ENCODE measurements at places on chromosomes 6 and 20. TPM values are rescaled to one million over a fixed set of nuclear protein-coding genes. Genes with fewer than 3 reads are reported as not detected.

NPEPL1 gene
- 12.0 TPM for total RNA-seq

GHRH gene
- not detected for total RNA-seq

ABHD16B gene
- not detected for total RNA-seq

HMGCLL1 gene
- total RNA-seq: 35.2 TPM

GPSM3 gene
- total RNA-seq: 0.82 TPM

PLAGL1 gene
- total RNA-seq: 20.1 TPM

MYB gene
- 9.0 TPM for total RNA-seq

BPHL gene
- total RNA-seq: 26.6 TPM

RFX6 gene
- not detected for total RNA-seq

UBD gene
- total RNA-seq: not detected

ATG5 gene
- 45.8 TPM for total RNA-seq

ZBP1 gene
- 0.09 TPM for total RNA-seq

DNA sequence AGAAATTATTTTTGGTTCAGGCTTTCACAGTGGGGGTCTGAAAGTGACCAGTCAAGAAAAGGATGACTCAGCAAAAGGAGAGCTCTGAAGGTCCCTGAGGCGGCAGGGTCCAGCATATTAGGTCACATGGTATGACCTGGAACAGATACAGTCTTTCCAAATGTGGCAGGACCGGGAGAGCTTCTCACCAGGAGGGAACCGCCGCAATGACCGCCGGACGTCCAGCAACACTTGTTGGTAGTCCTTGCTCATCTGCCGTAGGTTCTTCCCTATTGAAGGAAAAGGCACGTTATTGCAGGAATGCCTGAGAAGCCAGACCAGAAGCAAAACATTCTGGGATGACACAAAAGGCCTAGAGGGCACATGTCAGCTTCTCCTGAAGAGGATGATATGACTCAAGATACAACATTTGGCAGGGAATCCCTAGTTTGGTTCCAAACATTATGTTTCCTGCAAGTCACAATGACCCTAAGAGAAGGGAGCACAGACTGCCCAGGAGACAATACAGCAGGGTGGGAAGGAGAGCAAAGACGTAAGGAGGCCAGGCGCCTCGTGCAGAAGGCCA, 17.4 kb downstream of the TBC1D20 start:
- DNase-seq: peak; percentile 62

GRCh38 chr6:89410788-89411144, 1.3 kb downstream of the RRAGD start:
- DNase-seq: no peak

- no peak for DNase-seq
Observed at GRCh38 chr6:42390228-42390934, 61.3 kb downstream of the TRERF1 start.

DNA sequence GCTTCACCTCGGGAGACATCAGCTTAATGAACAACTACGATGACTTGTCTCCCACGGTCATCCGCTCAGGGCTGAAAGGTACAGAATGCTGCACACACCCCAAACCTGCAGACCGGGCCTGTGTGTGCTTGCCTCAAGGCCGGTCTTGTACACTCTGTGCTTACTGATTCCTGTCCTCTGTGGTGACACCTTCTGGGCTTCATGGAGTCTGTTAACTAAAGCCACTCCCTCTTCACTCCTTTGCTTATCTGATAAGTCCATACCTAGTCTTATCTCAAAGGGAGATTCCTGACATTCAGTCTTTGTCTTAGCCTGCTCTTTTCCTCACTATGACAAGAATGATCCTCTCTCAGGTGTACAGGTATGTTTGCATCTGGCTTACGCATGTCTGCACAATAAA, 107.7 kb upstream of the TMEM181 start:
- no peak for DNase-seq

- DNase-seq: no peak
Observed at GRCh38 chr6:149393002-149393679, 6.9 kb upstream of the SUMO4 start.

DNA sequence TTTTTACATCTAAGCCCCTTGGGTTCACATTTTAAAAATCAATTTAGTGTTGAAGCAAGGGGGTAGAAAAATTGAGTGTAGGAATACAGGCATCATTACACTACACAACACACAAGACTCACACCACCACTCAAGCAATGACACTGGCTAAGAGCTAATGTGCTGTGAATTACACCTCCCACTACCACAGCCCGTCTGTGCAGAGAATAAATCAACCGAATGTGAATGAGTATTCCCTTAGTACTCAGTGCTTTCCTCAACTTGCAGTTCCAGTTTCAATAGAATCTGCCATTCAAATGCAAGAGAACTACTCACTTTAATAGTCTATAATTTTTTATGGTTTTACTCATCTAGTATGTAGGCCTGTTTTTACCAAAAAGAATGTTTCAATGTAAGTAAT, 114.4 kb downstream of the PDSS2 start:
- no peak for DNase-seq

DNA sequence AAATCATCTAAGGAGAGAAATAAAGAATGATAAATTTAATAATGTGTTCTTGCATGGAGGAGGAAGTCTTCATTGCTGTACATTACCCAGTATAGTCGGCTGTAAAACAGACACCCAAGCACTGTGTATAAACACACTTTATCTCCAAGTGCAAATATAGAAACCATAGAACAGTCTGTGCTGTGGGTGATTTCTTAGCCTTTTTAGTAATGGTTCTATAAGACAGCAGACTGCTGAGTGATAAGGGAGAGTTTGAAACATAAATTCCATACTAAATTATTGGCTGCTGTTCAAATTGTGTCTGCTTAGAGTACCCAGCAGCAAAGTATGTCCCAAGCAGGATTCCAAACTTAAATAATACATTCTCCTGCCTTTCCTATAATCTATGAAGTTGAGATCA, 4.6 kb downstream of the FILIP1 start:
- DNase-seq: no peak

GRCh38 chr20:63117151-63117550, 98.8 kb downstream of the YTHDF1 start:
- no peak for DNase-seq

- DNase-seq: no peak
Observed at GRCh38 chr20:56861590-56861989, 232.5 kb downstream of the TFAP2C start.

DNA sequence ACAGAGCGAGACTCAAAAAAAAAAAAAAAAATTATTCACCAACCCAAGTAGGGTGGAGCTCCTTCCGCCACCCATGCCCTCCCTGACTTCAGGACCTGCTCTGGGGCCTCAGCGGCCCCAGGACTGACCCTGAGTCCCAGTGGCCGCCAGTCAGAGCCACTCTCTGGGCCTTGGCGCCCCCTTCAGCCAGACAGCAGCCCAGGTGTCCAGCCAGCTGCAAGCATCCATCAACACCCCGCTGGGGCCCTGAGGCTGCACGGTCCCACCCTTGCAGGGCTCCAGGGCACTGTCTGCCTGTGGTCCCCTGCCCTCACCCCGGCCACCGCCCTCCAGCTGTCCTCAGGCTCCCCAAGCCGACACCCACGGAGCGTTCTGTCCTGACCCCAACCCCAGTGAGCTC, 11.4 kb upstream of the KCNQ2 start:
- DNase-seq: no peak

DNA sequence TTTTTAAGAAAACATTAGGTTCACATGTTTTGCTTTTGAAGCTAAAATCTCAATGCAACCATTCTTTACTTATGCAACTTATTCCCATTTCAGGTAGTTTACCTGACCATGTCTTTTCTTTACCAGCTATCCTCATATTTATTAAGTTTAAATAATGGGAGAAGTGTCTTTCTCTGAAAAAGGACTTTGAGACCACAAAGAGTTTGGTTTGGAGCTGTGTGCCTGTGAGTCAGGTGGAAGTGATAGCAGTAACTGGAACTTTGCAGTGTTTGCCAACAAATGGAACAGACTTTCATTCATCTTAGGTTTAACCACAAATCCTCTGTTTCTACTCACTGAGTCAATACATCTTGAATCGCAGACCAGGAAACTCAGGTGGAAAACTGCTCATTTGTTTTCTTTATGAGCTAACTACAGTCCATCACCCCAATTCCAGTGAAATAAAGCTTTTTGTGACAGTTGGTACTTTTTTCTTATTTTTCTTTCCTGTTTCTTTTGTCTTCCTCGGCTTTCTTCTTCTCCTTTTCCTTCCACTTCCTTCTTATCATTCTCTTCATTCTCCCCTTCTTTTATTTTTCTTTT, 148.3 kb upstream of the RIN2 start:
- no peak for DNase-seq

- no peak for DNase-seq
Observed at GRCh38 chr6:51365566-51365965, 546.9 kb downstream of the TFAP2B start.

DNA sequence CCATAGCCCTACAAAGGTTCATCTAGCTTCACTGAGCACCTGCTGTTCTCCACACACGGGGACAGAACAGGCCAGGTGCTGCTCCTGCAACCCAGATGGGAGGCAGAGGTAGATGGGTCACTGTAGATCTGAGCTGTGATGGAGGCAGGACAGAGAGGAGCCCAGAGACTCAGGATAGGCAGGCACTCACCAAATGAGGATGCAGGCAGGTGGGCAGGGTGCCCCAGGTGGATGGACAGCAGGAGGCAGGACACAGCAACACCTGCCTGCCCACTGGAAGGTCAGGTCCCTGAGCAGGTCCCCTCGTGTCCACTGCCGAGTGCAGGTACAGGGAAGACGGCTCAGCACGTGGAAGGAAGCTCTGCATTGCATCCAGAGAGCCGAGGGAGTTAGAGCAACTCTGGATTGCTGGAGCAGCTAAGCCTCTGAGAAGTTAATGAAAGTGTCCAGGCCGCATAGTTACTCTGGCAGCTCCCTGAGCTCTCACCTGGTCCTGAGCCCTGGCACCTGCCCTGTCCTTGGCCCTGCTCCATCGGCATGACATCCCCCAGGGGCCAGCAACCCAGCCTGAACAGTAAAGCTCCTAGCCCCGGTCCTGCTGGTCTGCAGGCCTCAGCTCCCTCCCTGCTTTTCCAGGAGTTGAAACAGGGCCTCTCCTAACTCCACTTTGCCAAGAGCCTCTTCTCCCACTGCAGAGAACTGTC, 4.9 kb upstream of the YTHDF1 start:
- no peak for DNase-seq

- no peak for DNase-seq
Observed at GRCh38 chr20:46151936-46152335, 33.8 kb downstream of the CD40 start.

- DNase-seq: no peak
Observed at GRCh38 chr20:61662226-61662967, 403.3 kb downstream of the TAF4 start.

DNA sequence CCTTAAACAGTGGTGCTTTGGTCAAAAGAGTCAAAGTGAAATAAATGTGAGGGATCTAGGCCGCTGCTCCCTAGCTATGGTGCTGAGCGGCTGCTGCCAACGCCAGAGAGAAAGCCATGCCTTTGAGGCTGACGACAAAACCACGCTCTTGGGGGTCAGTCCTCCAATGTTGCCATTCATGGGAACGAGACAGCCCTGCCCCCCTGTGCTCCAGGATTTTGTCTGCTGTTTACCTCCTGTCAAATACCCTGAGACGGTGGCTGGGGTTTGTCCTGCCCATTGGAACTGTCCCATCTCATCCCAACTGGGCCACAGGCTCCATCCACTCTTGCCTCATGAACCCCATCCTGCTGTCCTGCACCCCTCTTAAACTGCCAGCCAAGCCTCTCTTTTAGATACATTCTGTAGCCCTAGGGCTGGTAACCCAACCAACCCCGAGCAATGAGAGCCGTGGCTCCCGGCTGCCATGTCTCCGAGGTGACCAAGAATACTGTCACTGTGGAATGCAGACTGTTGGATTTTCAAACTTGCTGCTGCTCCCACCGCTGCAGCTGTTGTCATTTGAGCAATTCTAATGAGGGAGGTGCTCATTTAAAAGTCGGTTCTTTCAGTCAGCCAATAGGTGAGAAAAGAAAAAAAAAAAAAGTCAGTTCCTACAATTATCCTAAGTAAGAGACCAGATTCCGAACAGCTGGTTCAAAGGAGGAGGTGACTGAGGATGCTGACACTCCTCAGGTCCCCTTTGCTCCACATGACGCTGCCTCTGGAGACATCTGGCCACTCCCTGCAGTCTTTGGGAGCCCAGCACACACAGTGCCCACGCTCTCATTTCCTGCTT, 73.1 kb upstream of the QKI start:
- no peak for DNase-seq

DNA sequence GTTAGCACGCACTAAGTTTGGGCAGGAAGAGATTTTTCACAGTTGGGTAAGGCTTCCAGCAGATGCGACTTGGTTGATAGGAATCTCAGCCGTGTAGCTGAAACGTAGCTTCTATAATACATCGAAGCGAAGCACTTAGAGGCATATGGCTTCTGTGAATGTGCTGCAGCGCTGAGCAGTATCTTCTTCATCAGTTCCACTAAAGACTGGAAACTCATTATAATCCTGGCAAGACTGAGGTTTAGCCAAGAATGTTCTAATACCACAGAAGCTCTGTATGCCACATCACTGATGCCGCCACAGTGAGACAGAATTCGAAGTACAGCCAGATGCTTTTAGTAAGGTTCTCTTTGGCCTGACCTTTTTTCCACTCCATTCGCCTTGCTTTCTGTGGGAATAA, 680.2 kb upstream of the AGPAT4 start:
- DNase-seq: no peak

GRCh38 chr6:3118353-3119039, at the start of gene BPHL:
TSS of gene BPHL (plus strand) at chr6:3118711. CDS start at chr6:3118741, 30 bp downstream.
- DNase-seq: peak; percentile 100

- no peak for DNase-seq
Observed at GRCh38 chr20:19590382-19590781, 167.7 kb upstream of the RIN2 start.

DNA sequence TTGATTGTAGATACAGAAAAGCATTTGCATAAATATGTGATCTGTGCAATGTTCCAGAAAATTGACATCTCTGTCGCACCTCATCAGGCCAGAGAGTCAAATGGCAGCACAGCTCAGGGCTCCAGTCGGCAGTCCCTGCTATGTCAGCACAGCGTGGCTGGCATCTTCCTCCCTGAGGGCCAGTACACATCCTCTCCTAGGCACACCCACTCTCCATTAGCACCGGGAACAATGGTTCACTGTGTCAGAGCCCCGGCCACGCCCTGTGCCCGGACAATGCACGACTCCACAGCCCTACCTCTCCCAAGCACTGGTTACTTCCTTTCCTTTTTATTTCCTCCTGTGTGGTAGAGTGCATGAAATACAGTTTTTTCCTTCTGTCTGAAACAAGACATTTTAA, 114.9 kb downstream of the FOXC1 start:
- no peak for DNase-seq

- DNase-seq: no peak
Observed at GRCh38 chr6:51349857-51350256, 531.2 kb downstream of the TFAP2B start.

DNA sequence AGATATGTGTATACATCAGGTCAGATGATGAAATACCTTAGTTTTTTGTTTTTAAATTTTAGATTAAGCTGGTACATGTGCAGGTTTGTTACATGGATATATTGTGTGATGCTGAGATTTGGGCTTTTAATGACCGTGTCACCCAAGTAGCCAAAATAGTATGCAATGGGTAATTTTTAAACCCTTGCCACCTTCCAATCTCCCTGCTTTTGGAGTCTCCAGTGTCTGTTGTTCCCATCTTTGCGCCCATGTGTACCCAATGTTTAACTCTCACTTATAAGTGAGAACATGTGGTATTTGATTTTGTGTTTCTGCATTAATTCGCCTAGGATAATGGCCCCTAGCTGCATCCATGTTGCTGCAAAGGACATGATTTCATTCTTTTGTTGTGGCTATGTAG, 45.8 kb downstream of the TNFAIP3 start:
- DNase-seq: no peak
